T-helper 9 cell (primary cell): ENCODE measurements at places on chromosomes 13 and 19.

DNA sequence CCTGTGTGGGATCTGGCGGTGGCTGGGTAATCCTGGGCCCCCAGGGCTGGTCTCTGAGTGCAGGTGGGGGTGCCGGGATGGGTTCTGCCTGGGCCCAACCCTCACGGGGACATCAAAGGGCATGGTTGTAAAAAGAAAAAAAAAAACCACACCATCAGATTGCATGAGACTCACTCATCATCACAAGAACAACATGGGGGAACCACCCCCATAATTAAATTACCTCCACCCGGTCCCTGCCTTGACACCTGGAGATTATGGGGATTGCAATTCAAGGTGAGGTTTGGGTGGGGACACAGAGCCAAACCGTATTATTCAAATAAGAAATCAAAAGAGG lies 14.3 kb downstream of the C1QTNF9 start:
- no peak for DNase-seq

DNA sequence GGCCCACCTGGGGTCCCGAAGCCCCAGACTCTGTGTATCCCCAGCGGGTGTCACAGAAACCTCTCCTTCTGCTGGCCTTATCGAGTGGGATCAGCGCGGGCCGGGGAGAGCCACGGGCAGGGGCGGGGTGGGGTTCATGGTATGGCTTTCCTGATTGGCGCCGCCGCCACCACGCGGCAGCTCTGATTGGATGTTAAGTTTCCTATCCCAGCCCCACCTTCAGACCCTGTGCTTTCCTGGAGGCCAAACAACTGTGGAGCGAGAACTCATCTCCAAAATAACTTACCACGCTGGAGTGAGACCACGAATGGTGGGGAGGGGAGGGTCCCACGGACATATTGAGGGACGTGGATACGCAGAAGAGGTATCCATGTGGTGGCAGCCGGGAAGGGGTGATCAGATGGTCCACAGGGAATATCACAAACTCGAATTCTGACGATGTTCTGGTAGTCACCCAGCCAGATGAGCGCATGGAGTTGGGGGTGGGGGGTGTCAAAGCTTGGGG lies 1.0 kb upstream of the ICAM5 start:
- no peak for DNase-seq

DNA sequence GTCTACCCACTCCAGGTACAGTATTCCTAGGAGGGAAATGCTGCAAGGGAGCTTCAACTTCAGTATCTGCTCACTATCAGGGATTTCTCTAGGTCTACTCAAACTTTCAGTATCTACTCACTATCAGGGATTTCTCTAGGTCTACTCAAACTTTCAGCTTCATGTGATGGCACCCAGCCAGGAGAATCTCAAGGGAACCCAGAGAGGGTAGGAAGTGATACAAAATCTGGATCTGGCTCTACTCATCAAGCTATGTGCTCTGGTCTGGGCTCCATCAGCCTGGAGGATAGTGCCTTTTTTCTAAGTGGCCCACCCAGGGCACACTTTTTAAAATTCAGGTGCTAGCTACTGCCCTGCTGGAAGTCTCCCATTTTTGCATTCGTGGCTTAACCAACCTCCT lies 52.3 kb upstream of the FNDC3A start:
- no peak for DNase-seq

DNA sequence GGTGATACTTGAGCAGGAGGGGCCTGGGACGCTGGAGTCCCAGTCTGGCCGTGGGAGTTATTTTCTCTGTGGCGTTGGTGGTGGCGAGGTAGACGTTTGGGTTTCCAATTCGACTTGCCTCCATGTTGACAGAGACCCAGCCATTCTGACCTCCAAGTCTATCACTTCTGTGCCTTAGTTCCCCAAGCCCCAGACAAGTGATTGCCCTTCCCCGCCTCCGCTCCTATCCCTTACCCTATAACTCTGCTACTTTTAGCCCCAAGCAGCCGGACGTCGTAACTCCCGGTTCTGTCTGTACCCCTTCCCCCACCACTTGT lies 549 bp downstream of the TIMM50 start:
- no peak for DNase-seq

- DNase-seq = no peak
Measured at GRCh38 chr19:46351241-46352041, 4.6 kb downstream of the PPP5C start.

DNA sequence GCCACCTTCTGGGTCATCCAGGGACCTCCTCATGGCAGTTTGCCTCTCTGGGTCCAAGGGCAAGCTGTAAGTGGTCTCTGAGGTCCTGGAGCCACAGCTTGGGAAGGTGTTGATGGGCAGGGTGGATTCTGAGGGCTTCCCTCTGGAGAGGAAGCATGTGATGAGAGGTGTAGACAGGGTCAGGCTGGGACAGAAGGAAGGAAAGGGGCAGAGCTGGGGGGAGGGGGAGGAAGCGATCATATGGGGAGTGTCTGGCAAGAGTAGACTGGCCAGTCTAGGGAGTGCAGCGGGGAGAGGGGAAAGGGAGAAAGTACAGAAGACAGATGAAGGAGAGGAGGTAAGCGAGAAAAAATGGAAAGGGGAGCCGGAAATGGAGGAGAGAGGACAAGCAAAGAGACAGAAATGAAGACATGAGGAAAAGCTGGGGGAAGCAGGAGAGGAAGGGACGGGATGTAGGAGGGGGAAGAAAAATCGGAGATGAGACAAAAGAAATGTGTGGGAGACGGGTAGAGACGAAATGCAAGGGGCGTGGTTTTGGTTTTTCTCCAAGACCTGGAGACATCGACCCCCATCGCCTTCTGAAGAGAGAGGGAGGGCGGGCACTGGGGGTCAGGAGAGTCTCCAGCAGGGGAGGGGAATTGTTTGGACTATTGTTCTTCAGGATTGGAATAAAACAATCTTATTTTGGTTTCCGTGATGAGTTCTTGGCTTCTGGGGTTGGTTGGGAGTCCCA lies 26.6 kb downstream of the ZSWIM9 start:
- DNase-seq = no peak

DNA sequence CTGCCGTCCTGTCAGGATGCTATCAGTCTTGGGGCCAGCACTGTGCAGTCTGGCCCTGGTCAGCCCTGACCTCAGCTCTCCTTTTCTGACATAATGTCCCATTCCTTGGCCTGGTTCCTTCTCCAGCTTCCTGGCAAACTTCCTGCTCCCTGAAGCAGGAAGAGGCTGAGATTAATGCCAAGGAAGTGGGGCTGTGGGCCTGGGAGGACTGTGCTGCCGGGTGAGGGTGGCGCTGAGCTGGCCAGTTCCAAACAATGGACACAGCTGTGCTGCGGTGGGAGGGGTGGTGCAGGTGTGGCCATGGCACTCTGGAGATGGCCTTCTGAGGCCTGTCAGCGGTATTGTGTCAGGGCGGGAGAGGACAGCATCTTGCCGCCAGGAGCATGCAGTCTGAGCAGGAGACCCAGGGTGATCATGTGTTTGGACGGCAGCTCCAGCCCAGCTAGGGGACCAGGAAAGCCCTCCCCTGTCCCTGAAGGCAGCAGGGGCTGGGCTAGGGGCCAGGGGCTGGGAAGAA lies 30.9 kb downstream of the TUBA3C start:
- no peak for DNase-seq

- DNase-seq = no peak
Measured at GRCh38 chr13:21069561-21070004, 8.2 kb upstream of the LATS2 start.

DNA sequence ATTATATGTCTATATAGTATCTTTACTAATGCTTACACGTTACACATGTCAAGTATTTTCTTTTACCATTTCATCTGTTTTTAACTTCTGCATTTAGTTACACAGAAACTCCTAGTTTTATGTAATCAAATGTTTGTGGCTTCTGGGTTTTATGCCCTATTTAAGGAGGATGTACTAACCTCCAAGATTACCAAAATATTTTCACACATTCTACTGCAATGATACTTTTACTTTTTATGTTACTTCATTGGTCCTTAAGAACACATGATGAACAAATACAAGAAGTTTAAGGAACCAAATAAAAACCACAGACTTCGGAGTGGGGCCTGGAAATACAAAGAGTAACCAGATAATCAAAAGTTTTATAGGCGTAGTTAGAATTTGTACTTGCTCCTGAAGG lies 37.2 kb downstream of the ZC3H13 start:
- no peak for DNase-seq
